ENCODE measurements at places on chromosomes 16 and 17. TPM values are rescaled to one million over a fixed set of nuclear protein-coding genes. Genes with fewer than 3 reads are reported as not detected.

VPS35 gene
- total RNA-seq = 66.1 TPM

GLIS2 gene
- 2.8 TPM for total RNA-seq

CCL7 gene
- total RNA-seq = not detected

CCT6B gene
- total RNA-seq = 0.10 TPM

AOC2 gene
- 0.95 TPM for total RNA-seq

MAP2K3 gene
- total RNA-seq = 22.0 TPM

SCNN1B gene
- not detected for total RNA-seq

EIF1 gene
- 78.2 TPM for total RNA-seq

PRSS22 gene
- total RNA-seq = not detected

TAC4 gene
- total RNA-seq = 0.20 TPM

- no peak for DNase-seq
These were observed 1.8 kb downstream of the MMP15 start for GRCh38 chr16:58027161-58027915.

- peak; percentile 79 for DNase-seq
These were observed 58.2 kb upstream of the HS3ST4 start for GRCh38 chr16:25633549-25633948.

- no peak for DNase-seq
These were observed 48.9 kb downstream of the TEX2 start for GRCh38 chr17:64213995-64214811.

DNA sequence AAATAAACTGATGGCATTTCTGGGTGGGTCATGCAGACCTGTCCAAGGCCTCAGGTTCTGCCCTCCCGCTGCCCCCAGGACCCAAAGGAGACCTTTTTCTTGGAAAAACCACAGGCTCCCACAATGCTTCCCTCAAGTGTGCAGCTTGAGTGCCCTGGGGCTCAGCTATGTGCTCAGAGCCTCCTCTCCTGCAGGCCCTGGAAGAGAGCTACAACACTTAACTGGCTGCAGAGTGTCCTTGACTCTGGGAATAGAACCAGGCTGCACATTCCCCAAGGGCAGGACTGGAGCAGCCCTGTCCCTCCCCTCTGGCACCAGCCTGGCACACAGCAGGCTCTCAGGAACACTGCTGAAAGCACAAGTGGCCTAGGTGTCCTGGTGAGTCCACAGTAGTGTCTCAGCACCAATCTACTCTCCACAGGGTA, 4.8 kb upstream of the SREBF1 start:
- DNase-seq = no peak

DNA sequence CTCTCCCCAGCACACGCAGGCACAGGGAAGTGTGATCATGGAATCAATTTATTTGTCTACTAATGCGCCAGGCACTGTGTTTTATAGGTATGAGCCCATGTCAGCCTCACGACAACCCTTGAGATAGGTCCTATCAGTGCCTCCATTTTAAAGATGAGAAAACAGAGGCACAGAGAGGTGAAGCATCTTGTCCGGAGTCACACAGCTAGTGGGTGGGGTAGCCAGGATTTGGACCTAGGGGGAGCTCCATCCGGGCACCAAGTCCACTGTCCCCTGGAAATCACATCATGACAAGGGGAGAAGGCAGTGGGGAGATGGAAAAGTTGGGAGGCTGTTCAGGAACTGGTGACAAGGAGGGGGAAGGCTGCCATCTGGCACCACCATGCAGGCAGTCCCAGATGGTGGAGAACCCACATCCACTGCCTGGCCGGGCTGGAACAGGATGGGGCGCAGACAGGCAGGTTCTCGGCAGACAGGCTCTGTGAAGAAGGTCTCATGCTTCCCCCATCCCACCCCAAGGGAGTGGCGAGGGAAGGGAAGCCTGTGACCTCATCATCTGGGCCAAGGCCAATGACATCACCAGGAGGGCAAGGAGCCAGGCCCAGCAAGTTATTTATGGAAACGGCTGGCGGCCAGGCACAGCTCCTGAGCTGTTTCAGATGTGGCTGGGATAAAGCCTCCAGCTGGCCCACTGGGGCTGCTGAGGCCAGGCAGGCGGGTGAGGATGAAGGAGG, 126.0 kb upstream of the SDK2 start:
- DNase-seq = peak; percentile 67

DNA sequence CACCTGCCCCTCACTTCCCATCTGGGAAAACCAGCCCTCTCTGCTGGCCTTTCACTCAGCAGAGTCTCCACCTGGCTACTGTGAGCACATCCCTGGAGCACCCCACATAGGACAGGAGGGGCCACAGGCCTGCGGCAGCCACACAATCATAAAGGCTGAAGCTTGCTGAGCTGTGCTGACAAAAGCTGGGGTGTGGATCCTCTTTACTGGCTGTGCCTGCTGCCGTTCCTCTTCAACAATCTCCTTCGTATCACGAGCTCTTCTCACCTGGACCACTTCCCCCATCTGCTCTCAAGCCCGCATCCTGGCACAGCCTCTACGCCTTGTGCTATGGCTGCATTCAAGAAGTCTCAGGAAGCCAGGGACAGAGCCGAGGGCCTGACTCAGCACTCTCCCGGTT, 86.1 kb downstream of the ZNF778 start:
- no peak for DNase-seq

DNA sequence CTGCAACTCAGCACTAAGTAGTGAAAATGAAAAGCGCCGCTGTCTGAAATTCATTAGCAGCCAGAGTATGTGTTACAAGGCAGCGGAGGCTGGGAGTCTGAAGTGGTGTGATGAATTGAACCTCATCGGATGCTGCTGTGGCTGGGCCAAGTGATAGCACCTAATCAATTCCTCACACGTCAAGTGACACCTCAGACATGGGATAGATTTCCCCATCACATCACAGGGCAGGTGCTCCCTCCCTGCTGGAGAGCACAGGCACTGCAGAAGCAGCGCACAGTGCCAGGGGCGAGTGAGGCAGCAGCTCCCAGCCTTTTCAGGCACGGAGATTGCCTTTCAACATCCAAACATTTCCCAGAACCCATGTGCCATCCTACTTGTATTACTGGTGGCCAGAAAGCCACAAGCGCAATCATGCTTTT, 32.2 kb downstream of the DRC3 start:
- no peak for DNase-seq

GRCh38 chr17:53721101-53721500, 101.6 kb upstream of the KIF2B start:
- DNase-seq = no peak

DNA sequence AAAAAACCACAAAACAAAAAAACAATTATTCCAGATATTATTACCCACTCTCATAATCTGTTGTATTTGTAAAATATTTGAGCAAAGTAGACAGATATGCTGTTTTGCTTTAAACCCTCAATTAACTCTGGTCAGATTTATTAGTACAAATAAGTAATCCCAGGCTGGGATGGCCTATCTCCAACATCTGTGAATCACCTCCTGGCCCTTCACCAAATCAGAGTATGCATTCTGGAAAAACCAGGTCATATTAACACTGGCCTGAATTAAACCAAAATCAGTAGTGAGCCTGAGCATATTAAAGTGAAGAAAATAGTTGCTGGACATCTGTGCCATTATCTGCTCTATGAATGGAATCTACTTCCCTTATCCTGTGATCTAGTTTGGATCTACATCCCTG, 41.0 kb downstream of the STAT3 start:
- DNase-seq = peak; percentile 62

DNA sequence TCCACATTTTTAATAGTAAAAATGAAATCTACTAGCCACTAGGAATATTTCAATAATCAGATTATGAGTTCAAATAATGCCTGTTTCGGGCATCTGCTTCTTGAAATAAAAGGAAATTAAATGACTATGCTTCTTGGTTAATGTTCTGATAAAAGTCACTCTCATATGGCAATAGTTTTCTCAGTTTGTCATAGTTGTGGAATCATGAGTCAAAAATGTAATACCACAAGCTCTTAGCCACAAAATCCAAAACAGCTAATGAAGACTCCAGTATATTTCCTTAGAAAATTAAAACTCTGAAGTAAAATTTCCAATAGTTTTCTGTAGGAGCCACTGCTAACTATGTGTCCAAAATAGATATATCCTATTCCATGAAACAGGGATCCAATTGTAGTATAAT, 676.3 kb upstream of the CDH8 start:
- no peak for DNase-seq

DNA sequence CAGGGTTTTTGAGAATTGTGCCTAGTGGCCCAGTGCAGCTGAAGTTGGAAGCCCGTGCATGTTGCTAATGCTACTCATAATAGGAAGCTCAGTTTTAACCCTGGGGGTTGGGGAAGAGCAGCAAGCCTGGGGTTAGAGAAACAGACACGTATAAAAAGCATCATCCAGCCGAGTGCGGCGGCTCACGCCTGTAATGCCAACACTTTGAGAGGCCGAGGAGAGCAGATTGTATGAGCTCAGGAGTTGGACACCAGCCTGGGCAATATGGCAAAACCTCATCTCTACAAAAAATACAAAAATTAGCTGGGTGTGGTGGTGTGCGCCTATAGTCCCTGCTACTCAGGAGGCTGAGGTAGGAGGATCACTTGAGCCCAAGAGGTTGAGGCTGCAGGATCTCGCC, 2.3 kb upstream of the CLUH start:
- no peak for DNase-seq

DNA sequence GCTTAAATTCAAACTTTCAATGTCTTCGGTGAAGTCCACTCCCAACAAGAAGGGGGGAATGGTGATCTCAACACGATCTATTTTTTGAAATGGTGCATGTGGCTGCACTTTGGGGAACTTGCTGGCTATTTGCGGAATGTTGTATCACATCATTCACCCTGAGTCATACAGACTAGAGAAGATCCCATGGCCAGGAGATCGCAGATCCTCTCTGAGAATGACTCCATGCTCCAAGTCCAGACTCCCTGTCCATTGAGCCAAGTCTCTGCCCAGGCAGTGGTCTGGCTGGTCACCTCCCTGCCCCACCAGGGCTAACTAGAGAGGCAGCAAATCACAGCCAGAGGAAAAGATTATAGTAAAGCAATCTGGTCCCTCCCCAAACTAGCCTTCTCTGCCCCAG, 120.6 kb downstream of the XYLT1 start:
- DNase-seq = no peak

DNA sequence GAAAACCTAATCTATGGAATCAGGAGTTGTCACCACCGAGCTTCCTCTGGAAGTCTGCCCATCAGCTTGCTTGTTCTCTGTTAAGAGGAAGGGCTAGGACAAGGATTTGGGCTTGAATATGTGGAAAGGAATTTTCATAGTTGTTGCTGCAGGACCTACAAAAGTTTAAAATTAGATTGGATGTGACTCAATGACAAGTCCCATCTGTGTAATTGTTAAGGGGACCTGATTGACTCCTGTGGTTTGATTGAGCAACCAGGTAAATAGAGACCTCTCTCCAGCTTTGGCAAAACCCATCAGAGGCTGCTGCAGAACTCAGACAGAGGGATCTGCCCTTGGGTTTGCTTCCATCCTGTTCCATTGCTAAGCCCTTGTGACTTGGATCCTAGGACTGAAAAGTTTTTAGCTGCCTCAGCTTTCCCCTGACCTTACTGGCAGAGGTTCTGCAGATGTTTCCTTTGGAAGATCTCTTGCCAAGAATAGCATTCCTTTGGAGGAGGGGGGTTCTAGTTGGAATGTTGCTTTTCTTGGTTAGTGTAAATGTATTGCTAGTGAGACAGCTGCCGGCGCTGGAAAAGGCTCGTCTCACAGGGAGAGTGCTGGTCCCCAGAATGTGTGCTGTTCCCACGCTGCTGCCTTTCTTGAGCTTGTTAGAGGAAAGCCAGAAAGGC, 50.0 kb downstream of the SF3B3 start:
- peak; percentile 51 for DNase-seq

DNA sequence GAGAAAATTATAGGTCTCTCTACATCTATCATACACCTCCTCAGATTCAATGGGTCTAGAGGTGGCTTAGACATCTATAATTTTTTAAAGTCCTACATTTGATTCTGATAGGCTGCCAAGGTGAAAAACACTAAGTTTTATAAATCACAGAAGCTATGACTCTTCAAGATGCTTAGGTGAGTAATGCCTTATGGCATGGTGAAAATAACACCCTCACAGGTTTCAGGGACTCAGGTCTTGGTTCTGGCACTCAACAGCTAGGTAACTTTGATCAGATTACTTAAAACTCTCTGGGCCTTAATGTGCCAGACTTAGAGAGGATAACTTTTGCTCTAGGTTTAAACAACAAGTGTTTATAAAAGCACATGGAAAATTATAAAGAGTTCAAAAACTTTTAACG, 2.0 kb upstream of the COX10 start:
- no peak for DNase-seq

GRCh38 chr16:30918614-30919013, 4.8 kb upstream of the FBXL19 start:
- DNase-seq = no peak

DNA sequence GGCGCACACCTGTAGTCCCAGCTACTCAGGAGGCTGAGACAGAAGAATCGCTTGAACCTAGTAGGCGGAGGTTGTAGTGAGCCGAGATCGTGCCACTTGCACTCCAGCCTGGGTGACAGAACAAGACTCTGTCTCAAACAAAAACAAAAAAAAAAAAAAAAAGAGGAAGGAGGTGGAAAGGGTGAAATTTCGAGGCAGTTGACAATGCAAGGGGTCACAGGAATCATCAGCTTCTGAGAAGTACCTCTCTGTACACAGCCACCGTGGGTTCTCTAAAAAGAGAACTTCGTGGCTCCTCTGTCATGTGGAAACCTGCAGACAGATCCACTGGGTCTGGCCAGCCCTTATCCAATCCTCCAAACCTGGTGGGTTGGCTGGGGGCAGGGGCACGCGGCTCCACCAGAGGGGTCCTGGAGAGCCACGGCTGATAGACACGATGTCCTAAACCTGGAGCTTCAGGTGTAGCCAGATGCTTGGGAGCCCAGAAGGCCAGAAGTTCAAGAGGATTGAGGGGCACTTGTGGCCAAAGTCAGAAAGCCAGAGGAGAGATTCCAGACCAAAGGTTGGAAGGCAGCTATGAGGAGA, 540 bp upstream of the CD300LF start:
- DNase-seq = no peak

DNA sequence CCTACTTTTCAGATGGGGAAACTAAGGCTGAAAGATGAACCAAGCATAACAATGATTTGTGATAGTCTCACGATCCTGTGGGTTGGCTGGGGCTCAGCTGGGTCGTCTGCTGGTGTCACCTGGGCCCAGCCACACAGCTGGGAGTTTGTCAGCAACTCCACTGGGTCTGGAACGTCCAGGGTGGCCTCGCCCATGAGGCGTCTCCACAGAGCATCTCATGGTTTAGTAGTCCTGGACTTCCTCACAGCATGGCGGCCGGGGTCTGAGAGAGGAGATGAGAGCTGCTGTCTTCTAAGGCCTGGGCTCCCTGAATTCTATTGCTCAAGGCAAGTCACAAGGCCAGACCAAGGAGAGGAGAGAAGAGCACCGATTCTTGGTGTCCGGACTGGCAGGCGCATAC, 24.1 kb upstream of the WFDC1 start:
- no peak for DNase-seq

DNA sequence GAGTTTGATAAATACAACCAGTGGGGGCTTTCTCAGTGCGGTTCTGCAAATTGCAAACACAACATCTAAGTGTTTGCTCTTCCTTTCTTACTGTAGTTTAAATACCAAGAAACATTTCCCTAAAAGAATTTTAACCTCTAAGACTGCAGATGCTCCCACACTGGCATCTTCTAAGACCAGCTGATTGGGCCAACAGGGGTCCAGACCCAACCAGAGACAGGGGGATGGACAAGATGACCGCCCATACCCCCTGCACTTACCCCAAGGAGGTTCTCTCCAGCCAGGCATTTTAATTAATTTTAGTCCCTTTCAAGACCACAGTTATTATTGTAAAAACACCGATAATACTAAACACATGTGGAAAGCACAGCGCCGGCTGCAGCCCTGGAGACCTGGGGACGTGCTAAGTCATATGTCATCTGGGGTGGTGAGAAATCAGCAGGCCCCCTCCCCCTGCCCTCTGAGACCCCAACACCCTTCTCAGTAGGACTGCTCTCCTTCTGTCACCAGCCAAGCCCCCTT, 242.3 kb downstream of the SOX9 start:
- no peak for DNase-seq

- no peak for DNase-seq
These were observed 6.5 kb upstream of the CARD14 start for GRCh38 chr17:80163336-80163735.

All from HT1080 (cell line).